Stomach (tissue), 19 donors: ENCODE measurements at places on chromosomes 3 and 15. TPM values are rescaled to one million over a fixed set of nuclear protein-coding genes. Genes with fewer than 3 reads are reported as not detected.

- no peak overlapping the region for H3K27ac ChIP-seq
- no peak overlapping the region for H3K4me3 ChIP-seq
- DNase-seq: no peak
- no peaks in the 10 kb centered on the region for H3K36me3 ChIP-seq
- peaks cover 10% of the 10 kb centered on the region for H3K4me1 ChIP-seq
- H3K27me3 ChIP-seq: no peaks in the 10 kb centered on the region
Observed at GRCh38 chr3:192866804-192867203, 50.9 kb downstream of the MB21D2 start.

GRCh38 chr3:38578081-38578475, 71.4 kb downstream of the SCN5A start:
- no peaks in the 10 kb centered on the region for H3K4me1 ChIP-seq
- H3K36me3 ChIP-seq: no peaks in the 10 kb centered on the region
- H3K27me3 ChIP-seq: no peaks in the 10 kb centered on the region
- no peak overlapping the region for H3K4me3 ChIP-seq
- no peak for DNase-seq
- no peak overlapping the region for H3K27ac ChIP-seq

- H3K27me3 ChIP-seq: no peaks in the 10 kb centered on the region
- no peaks in the 10 kb centered on the region for H3K4me1 ChIP-seq
- H3K36me3 ChIP-seq: peaks cover 60% of the 10 kb centered on the region
- DNase-seq: no peak
Observed at GRCh38 chr15:85718271-85718971, 76.3 kb downstream of the KLHL25 start.

- H3K36me3 ChIP-seq: no peaks in the 10 kb centered on the region
- H3K27ac ChIP-seq: no peak overlapping the region
- H3K4me3 ChIP-seq: no peak overlapping the region
- no peak for DNase-seq
- H3K27me3 ChIP-seq: no peaks in the 10 kb centered on the region
- H3K4me1 ChIP-seq: peaks cover 32% of the 10 kb centered on the region
Observed at GRCh38 chr3:69853027-69853426, 113.8 kb downstream of the MITF start.

GRCh38 chr3:3119393-3119851, 7.3 kb upstream of the TRNT1 start:
- H3K4me3 ChIP-seq: no peak overlapping the region
- no peaks in the 10 kb centered on the region for H3K36me3 ChIP-seq
- no peaks in the 10 kb centered on the region for H3K4me1 ChIP-seq
- DNase-seq: no peak

PRR20G gene
- not detected for total RNA-seq

DNA sequence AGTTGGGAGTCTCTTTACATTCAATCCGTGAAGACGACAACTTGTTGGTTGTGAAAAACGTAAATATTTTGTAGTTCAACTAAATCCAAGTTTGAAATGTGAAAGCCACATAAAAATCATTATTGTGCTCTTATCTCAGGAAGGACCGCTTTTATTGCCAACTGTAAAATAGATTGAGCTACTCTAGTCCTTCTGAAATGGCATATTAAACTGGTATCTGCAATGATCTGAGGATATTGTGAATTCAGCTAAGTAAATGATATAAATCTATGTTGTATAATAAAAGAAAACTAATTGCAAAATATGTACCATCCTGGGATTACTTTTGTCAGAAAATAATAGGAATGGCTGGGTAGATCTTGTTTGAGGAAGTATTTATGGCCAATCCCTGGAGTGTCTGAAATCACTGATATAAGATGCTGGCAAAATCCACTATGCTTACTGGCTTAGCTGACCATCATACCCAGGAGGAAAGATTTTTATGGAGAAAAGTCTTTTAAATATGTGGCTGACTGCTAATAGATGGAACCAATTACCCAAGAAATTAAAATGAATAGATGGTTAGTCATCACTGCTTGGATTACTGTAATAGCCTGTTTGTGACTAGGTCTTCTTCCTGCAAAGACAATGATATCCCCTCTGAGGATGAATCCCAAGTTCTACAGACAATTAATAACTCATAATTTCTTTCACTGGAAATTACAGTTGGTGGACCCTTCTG, 191.8 kb downstream of the SEMA6D start:
- no peaks in the 10 kb centered on the region for H3K4me1 ChIP-seq
- H3K27ac ChIP-seq: no peak overlapping the region
- DNase-seq: no peak

SI gene
- not detected for total RNA-seq
